ENCODE measurements at places on chromosomes 16 and 17. TPM values are rescaled to one million over a fixed set of nuclear protein-coding genes. Genes with fewer than 3 reads are reported as not detected.

DNA sequence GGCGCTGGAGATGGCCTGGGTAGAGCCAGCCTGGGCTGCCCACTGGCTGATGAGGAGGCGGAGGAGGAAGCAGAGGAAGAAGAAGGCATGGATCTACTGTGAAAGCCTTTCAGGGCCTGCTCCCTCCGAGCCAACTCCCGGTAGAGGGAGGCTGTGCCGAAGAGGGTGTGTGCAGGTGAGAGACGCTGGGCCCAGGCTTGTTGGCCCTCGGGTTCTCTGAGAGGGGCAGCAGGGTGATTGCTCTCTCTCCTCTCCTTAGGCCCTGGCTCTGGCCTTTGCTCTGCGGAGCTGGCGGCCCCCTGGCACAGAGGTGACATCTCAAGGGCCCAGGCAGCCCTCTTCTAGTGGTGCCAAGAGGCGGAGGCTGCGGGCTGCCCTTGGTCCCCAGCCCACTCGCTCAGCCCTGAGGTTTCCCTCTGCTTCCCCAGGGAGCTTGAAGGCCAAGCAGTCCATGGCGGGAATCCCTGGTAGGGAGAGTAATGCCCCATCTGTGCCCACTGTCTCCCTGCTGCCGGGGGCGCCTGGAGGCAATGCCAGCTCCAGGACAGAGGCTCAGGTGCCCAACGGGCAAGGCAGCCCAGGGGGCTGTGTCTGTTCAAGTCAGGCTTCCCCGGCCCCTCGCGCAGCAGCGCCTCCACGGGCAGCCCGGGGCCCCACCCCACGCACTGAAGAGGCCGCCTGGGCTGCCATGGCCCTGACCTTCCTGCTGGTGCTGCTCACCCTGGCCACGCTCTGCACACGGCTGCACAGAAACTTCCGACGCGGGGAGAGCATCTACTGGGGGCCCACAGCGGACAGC lies 3.6 kb downstream of the TP53I13 start:
- peak; percentile 7 for DNase-seq

- DNase-seq: no peak
Measured at GRCh38 chr17:65925606-65926307, 266.2 kb downstream of the CEP112 start.

DNA sequence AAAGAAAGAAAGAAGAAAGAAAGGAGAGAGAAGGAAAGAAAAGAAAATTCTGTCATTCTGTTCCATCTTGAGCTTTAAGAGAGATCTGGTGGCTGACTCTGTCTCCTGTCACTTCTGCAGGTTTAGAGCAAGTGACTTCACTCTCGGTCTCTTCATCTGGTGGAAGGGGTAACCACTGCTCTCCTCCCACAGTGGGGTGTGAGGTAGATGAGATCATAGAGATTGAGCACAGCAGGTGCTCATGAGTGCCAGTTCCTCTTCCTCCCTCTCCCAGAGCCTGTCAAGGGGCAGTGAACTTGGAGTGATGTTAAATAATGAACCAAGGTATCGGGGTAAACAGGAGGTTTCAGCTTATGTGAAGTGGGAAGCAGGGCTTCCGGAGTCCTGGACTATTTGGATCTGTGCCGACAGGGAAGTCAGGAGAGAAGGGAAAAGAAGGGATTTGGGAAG lies 47.7 kb downstream of the BEAN1 start:
- peak; percentile 77 for DNase-seq

GRCh38 chr16:64428463-64429113 lies 693.3 kb downstream of the CDH11 start:
- no peak for DNase-seq

GRCh38 chr17:67970783-67971182 lies 25.5 kb downstream of the C17orf58 start:
- DNase-seq: no peak

DNA sequence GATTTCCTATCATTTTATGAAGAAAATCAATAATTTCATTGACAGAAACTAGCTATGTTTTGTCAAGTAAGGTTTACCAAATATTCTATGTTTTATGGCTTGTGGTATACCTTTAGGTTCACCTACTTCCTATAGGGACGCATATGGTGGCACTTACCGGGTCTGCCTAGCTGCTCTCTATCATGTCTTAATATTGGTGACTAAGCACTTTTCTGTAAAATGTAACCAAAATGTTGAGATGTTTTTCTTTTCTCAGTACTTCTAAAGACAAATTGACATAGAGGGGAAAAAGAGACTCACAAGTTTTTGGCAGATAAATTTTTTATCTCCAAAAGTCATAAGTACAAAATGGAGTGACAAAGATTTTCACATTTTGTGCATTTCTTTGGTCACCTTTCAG lies 22.6 kb upstream of the MYH4 start:
- DNase-seq: no peak

DNA sequence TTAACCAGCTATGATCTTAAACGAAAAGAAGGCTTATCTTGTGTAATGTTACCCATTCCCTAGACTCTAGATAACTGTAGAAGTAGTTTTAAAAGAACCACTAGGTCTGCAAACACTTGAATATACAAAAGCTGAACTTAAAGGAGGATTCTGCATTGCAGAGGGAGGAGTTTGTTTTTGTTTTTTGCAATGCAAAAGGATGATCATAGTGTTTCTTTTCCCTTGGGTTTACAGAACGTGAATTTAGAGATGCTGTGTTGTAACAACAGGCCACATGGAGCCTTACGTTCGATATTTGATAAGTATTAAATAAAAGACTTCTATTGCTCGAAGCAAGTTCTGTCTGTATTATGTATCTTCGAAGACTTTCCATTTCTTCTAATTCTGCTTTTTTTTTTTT lies 77.6 kb downstream of the CHD9 start:
- no peak for DNase-seq

GRCh38 chr17:44844390-44844830 lies 3.3 kb upstream of the HIGD1B start:
- DNase-seq: no peak

DNA sequence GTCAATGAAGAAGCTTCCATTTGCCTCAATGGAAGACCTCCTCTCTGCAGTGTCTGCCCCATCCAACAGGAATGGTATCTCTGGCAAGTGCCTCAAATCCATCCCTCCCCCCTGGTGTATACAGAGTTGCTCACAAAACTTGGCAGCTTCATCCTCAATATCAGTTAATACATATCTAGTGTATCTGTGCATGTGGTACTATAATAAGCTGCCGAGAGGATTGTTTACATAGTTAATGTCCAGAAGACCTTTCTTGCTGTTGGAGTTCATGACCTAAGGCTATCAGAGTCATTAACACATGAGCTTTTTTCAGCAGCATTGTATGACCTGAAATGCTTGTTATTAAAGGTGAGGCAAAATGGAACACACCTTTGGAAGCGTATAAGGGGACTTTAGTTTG lies 14.0 kb upstream of the RASL10B start:
- DNase-seq: no peak

GRCh38 chr17:50691550-50692447 lies 15.9 kb downstream of the ANKRD40 start:
- DNase-seq: no peak

- DNase-seq: no peak
Measured at GRCh38 chr17:40058186-40058784, 4.1 kb upstream of the MED24 start.

DNA sequence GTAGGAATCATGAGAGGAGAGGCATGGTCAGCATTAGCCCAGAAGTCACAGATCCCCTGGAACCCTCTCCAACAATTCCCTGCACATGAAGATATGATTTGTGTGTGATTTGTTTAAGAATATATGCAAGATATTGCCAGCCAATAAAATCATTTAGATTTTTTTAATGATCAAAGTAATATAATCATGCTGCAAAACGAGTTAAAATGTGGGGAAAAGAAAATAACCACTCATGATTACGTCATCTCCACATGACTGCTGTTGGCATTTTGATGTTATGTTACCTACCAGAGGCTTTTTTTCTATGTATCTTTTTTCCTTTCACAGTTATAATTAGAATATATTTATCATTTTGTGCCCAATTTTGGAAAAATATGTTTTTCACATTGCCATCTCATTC lies 22.4 kb downstream of the SLC35G3 start:
- DNase-seq: no peak

GRCh38 chr16:86072328-86073102 lies 173.6 kb downstream of the IRF8 start:
- peak; percentile 57 for DNase-seq

- DNase-seq: peak; percentile 96
Measured at GRCh38 chr16:28553776-28554633, at the start of gene SGF29. TSS of gene SGF29 (plus strand) at chr16:28553920. CDS start at chr16:28581070, 27,150 bp downstream.

- no peak for DNase-seq
Measured at GRCh38 chr17:20092973-20093626, 83.9 kb downstream of the SPECC1 start.

DNA sequence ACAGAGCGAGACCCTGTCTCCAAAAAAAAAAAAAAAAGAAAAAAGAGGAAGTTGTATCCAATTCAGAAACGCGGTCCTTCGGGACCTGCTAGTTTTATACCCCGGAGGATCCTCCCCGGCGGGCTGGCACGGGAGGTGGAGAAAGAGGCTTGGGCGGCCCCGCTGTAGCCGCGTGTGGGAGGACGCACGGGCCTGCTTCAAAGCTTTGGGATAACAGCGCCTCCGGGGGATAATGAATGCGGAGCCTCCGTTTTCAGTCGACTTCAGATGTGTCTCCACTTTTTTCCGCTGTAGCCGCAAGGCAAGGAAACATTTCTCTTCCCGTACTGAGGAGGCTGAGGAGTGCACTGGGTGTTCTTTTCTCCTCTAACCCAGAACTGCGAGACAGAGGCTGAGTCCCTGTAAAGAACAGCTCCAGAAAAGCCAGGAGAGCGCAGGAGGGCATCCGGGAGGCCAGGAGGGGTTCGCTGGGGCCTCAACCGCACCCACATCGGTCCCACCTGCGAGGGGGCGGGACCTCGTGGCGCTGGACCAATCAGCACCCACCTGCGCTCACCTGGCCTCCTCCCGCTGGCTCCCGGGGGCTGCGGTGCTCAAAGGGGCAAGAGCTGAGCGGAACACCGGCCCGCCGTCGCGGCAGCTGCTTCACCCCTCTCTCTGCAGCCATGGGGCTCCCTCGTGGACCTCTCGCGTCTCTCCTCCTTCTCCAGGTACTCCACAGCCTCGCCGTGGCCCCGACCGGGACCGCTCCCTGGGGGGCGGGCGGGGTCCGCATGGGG lies at the start of gene CDH3:
TSS of gene CDH3 (plus strand) at position 596 of the 779 bp plus-strand sequence. CDS start at position 666, 70 bp downstream.
- peak; percentile 40 for DNase-seq

Gene FNDC8
- total RNA-seq: not detected

Gene DLX4
- 0.52 TPM for total RNA-seq

Gene TMC8
- 140 TPM for total RNA-seq

Gene CFAP119
- total RNA-seq: 3.8 TPM

Gene ST6GALNAC2
- total RNA-seq: 0.51 TPM

Gene LRRC46
- total RNA-seq: 0.29 TPM

Gene NPIPA1
- total RNA-seq: 76.8 TPM

Gene CETP
- not detected for total RNA-seq

Gene TSPOAP1
- 21.6 TPM for total RNA-seq

Gene MYO18A
- total RNA-seq: 47.1 TPM

Gene PIRT
- total RNA-seq: not detected

Gene C16orf92
- not detected for total RNA-seq

Gene TAC4
- not detected for total RNA-seq

All from activated CD4-positive, alpha-beta memory T cell treated with anti-CD3 and anti-CD28 coated beads for 36 hours (primary cell).